ENCODE measurements at places on chromosomes 12 and 14.

DNA sequence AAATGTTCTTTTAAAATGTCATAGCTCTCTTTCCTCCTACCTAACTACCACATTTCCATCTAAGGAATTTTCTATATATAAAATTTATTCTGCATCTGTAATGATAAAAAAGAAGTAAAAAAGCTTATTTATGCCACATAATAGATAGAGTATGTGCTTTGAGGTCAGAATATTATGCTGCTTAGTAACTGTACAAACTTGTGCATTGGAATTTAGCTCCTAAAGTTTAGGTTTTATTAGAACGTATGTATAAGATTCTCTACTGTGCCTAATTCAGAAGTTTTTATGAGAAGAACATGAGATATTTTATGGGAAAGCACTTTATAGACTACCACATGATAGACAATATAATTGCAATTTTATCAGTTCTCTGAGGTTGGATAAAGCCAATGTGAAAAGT is 384.6 kb downstream of the SLC16A7 start:
- no peak for DNase-seq

GRCh38 chr14:58587271-58587670 is 50.5 kb upstream of the DACT1 start:
- DNase-seq: no peak

DNA sequence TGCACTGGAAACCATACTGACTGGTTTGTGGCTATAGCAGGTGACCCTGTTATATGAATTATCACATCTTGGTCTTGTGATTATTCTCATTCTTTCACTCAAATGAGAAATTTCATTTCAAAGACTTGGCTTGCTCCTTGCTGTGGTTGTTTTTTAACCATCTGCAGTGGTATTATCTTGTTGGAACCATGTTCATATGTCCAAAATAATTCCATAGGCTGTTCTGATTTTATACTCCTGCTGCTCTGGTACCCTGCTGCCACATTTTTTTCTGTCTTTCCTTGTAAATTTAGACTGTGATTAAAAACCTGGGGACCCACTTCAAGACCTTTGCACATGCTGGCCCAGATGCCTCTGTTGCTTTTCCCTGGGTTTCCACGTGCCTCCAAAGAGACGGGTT is 190.2 kb downstream of the TMEM117 start:
- DNase-seq: no peak

GRCh38 chr12:69662764-69663163 is 36.3 kb downstream of the BEST3 start:
- no peak for DNase-seq

DNA sequence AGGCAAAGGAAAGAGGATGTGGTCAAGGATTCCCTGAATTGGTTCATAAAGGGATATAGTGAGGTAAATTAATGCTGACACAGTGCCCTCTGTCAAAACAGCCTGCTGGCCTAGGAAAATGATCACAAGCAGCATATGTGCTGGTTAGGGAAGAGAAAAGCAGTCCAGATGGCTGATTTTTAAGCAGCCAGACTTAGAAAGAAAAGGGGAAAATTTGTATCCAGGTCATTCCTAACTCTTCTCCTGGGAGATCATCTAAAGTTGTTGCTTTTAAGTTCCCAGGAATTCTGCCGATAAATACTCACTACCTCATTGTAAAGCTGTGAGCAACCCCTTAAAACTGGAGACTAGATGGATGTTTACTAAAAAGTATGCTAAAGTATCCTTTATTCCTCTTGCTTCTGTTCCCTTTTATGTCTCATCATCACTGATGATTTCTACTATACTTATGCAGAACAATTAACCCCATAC is 46.4 kb upstream of the CNOT2 start:
- no peak for DNase-seq

GRCh38 chr12:12506496-12506890 is 56.2 kb downstream of the DUSP16 start:
- DNase-seq: no peak

GRCh38 chr14:25246751-25247150 is 196.8 kb upstream of the STXBP6 start:
- DNase-seq: no peak

GRCh38 chr12:9118158-9118557 is 2.4 kb upstream of the A2M start:
- DNase-seq: no peak
